ENCODE measurements at places on chromosomes 6 and 20. TPM values are rescaled to one million over a fixed set of nuclear protein-coding genes. Genes with fewer than 3 reads are reported as not detected.

Gene DLL1
- 1.2 TPM for total RNA-seq

Gene ARMC12
- not detected for total RNA-seq

Gene DSP
- 4.6 TPM for total RNA-seq

Gene TRIM10
- not detected for total RNA-seq

Gene PTK6
- not detected for total RNA-seq

Gene GTF2H4
- 13.0 TPM for total RNA-seq

Gene DDX43
- 0.53 TPM for total RNA-seq

Gene FABP7
- not detected for total RNA-seq

Gene C2
- total RNA-seq = not detected

Gene RIPOR3
- total RNA-seq = not detected

Gene IRAK1BP1
- total RNA-seq = 3.3 TPM

Gene ADGRB3
- total RNA-seq = not detected
